ENCODE measurements at places on chromosomes 3 and 15.
A peak's percentile ranks its signal among the peaks of the same experiment; 100 is the strongest.

GRCh38 chr3:115691964-115692363 is 68.7 kb downstream of the GAP43 start:
- DNase-seq, result no peak

- peak; percentile 5 for DNase-seq
Observed at GRCh38 chr15:72599855-72600464, 54.5 kb upstream of the GOLGA6B start.

GRCh38 chr15:29835301-29835700 is 13.0 kb upstream of the TJP1 start:
- no peak for DNase-seq

GRCh38 chr3:157793745-157794144 is 290.5 kb upstream of the VEPH1 start:
- DNase-seq, result no peak

DNA sequence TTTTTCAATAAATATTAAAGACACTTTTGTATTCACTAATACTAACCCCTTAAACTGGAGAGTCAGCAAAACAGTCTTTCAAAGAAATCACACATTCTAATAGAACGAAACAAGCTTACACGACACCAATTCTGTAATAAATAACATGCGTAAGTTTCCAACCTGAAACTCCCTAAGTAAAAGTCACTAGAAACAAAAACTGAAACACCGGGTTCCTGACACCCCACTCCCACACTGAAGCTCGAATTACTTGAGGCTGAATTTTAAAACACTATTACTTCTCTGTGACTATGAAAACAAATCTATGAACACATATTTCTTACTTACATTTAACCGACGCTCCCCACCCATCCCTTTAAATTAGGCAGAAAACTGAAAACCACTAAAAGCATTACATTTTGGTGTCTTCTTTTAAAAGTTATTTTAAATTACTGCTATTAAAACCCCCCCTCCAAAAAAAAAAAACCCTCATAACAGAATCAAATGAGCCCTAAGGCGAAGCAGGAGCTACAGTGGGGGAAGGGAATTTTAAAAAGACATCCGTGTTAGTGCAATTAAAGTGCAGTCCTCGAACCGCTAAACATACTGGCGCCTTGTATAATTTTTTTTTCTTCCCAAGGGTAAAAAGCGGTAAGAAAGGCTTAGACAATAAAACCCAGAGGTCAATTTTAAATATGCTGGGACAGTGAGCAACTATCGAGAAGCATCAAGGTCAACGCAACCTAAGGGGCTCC is 878 bp downstream of the SPPL2A start:
- peak; percentile 29 for DNase-seq

DNA sequence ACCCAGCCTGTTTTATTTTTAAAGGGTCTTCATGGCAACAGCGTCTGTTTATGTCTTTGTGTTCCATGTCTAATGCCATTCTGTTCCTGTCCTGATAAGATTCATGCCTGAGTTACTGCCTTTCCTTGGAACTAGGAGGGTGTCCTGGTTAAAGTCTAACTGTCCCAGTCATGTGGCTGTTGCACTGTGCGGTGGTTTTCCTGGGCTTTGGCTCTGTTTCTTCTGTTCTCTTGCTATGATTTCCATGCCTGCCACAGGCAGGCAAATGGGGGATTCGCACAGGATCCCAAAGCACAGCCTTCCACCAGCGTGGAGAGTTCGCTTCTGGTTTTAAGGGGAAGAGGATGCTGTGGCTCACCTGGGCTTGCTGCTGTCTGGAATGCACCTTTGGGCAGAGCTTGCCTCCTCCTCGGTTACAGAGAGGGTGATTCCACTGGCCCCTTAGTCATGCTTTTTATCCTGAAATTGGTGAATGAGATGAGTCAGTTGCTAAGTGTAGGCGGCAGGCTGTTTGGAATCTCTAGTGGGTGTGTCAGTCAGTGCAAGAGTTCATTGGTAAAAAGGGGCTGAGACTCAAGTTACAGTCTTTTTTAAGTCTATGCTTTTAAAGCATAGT is 86.8 kb downstream of the CCK start:
- no peak for DNase-seq

DNA sequence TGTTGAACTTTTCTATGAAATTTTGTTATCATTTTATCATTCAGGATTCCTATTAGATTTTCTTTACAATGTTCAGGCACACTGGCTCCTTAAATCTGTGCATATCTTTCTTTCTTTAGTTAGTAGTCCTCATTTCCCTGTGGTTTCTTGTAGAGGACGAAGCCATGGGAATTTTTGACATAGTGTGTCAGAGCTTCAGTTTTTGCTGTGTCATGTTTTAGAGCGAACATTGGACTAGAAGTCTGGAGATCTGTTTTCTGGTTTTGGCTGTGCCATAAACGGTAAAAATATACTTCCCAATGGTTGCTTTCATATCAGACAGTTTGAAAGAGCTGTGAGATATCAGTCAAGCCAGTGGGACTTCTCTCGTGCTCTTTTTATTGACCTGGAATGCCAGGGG is 105.2 kb downstream of the CHCHD4 start:
- DNase-seq, result no peak

DNA sequence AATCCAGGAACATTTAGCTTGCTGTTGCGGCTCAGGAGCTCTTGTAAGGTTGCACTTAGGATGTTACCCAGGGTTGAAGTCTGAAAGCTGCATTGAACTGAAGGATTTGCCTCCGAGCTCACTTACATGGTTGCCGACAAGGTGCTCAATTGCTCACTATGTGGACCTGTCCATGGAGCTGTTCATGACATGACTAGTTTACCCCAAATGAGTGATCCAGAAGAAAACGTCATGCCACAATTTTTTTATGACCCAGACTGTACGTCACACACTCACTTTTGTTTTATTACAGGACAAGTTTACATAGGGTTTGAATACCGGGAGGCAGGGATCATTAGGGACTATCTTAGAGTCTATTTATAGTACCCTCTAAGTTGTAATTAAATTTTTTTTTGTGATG is 21.0 kb upstream of the CLDN11 start:
- no peak for DNase-seq

DNA sequence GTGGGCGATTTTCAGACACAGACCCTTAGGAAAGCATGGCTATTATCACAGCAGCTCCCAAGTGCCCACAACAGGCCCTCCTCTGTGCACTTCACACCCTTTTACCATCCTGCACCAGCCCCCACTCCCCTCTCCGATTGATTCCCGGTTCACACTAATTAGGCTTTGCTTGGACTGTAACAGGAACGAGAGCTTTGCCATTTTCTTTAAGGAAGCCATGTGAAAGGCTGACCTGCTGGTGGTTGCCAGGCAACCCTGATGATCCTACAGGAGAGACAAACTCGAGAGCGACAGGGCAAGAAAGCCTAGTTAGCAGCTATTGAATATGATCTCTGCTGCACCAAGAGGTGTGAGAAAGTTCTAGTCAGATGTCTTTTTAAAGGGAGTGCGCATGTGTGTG is 28.2 kb upstream of the DET1 start:
- DNase-seq, result no peak

DNA sequence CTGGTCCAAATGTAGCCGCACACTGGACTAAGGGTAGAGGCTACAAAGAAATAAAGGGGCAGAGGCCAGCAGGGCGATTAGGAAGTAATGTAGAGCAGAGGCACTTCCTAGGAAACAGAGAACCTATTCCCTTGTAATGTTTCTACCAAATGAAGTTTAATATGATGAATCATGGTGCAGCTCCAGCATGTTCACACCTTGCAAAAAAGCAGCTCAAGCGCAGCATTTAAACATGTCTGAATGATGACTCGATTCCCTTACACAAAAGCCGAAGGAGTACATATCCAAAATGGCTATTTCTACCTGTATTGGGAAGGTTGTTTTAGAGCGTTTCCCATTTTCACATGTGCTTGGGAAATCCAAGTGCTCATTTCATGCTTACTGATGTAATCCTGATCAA is 204.8 kb downstream of the MECOM start:
- DNase-seq, result no peak

GRCh38 chr3:58585994-58586393 is 8.8 kb upstream of the FAM107A start:
- DNase-seq, result no peak

- no peak for DNase-seq
Observed at GRCh38 chr3:79250746-79251145, 517.1 kb downstream of the ROBO1 start.

DNA sequence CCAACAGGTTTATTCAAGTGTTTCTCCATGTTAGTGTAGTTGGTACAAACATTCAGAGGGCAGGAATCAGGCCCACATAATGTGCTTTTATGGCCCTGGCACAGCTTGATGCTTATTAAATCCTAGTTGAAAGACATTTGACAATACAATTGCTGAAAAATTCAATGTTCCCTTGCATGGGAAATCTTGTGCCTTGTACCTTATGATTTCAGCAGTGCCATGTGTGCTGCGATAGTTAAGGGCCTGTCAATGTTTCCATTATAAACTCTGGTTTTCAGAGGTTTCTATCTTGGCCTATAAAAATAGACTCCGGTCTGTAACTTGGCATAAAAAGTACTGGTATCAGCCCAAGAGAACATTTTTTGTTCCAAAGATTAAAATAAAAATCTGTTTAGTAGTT is 207.2 kb downstream of the TBC1D5 start:
- no peak for DNase-seq

DNA sequence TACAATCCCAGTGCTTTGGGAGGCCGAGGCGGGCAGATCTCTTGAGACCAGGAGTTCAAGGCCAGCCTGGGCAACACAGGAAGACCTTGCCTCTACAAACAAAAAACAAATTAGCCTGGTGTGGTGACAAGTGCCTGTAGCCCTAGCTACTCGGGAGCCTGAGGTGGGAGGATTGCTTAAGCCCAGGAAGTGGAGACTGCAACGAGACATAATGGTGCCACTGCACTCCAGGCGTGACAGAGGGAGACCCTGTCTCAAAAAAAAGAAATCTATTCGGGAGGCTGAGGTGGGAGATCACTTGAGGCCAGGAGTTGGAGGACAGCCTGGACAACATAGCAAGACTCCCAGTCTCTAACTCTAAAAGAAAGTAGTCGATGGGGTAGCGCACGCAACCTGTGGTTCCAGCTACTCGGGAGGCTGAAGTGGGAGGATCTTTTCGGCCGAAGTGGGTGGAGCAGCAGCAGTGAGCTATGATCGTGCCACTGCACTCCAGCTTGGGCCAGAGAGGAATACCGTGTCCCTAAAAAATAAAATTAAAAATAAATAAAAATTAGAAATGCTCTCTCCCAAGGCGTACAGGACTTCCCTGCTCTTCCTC is 775 bp downstream of the C3orf33 start:
- peak; percentile 43 for DNase-seq

GRCh38 chr3:24899901-24900603 is 405.4 kb upstream of the THRB start:
- DNase-seq, result no peak

GRCh38 chr3:177596816-177597271 is 399.6 kb upstream of the TBL1XR1 start:
- DNase-seq, result no peak

GRCh38 chr3:136193278-136194054 is 2.7 kb downstream of the MSL2 start:
- no peak for DNase-seq

DNA sequence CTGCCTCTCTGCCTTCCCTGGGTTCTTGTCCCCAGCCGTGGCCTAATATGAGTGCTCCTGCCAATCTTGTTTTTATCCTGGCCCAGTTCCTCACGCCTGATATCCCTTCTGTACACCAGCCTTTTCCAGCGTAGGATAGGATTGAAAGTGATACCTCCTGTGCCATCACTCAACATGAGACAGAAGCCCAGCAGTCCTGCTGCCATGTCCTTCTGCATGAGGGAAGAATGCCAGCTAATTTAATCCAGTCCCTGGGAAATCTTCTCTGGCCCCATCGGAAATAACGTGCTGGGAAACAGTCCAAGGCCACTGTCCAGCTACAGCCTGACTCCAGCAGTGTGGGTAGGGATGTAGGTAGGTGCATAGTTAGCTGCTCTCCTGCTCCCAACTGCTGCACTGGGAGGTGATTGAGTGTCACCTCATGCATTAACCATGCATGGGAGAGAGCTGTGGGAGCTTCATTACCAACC is 92.0 kb upstream of the TPM1 start:
- DNase-seq, result no peak

- DNase-seq, result no peak
Observed at GRCh38 chr3:61928776-61929314, 367.5 kb downstream of the PTPRG start.

DNA sequence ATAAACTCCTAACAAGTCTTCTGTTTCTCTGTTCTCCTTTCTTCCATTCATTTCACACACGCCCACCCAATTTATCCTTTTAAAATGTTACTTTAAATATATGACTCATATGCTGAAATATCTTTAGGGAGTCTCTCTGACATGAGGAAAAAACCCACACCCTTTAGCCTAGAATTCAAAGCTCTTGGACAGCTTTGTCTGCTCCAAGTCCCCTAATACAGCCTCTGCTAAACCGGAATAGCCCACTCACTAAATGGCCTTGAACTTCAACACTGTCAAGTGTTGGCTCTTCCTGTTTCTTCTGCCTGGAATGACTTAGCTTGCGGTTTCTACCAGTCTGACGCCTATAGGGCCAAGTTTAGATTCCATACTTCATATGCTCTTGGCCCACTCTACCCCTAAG is 3.3 kb upstream of the CD96 start:
- no peak for DNase-seq

GRCh38 chr15:38514601-38515000 is 50.0 kb downstream of the RASGRP1 start:
- DNase-seq, result no peak

GRCh38 chr3:125103406-125103805 is 47.6 kb upstream of the HEG1 start:
- no peak for DNase-seq

- no peak for DNase-seq
Observed at GRCh38 chr3:71269906-71270305, 313.6 kb downstream of the FOXP1 start.

DNA sequence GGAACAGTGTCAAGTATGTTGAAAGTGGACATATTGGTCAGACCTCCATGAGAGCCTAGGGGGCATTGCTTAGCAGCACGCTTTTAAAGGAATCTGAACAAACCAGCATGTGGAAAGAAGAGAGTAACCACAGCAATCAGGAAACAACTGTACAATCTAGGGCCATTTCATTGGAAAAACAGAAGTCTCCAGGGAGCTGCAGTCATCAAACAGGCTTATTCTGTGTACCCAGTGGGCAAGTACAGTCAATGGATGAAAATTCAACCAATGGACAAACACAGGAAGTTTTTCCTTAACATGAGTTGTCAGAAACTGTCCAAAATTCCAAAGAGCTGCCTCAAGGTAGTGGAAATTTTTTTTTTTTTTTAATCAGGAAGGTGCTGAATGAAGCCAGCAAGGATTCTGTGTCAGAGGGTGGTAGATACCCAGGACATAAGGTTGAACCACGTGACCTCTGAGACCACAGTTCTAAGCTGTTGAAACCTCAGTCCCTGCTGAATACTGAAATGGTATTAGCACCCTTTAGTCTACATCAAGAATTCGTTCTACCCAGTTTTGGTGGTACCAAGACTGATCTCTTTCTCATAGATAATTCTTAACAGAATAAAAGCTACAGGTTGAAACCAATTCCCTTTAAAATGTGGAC is 4.4 kb upstream of the DLG1 start:
- no peak for DNase-seq

GRCh38 chr3:64548200-64548889 is 139.5 kb downstream of the ADAMTS9 start:
- no peak for DNase-seq

Data from activated CD4-positive, alpha-beta T cell treated with anti-CD3 and anti-CD28 coated beads for 24 hours (primary cell).